ENCODE measurements at places on chromosomes 1 and 21.

DNA sequence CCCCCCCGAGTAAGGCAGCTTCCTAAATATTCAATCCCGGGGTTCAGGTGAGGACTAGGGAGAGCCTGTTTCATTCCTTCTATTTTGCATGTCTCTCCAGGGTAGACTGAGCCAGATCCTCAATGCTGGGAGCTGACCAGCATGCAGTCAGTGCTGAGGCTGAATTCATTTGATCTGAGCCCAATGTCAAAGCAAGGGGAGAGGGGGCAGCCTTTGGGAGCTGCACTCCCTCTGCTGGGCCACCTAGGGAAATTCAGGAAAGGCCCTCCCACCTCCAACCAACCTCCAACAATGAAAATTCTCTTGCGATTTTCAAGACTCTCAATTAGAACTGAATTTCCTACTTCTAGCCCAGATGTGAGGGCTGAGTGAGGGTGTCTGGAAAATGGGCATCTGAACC, 371.2 kb downstream of the NPHP4 start:
- DNase-seq, result no peak

DNA sequence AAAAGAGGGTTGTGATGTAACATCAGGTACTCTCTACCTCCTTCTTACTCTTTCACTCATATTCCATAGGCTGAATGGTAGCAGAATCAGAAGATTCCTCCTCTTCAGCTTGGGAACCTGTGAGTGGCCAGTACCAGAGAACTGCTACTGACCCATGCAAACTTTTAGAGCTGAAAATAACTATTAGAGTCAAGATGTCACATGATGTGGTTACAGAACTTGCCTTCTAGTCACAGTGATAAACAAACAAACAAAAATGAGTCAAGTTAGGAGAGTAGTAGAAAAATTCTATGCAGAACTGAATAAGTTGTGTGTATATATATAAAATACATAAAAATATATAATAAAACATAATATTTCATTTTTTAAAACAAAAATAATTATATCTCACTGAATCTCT, 47.6 kb upstream of the RGS1 start:
- DNase-seq, result no peak

DNA sequence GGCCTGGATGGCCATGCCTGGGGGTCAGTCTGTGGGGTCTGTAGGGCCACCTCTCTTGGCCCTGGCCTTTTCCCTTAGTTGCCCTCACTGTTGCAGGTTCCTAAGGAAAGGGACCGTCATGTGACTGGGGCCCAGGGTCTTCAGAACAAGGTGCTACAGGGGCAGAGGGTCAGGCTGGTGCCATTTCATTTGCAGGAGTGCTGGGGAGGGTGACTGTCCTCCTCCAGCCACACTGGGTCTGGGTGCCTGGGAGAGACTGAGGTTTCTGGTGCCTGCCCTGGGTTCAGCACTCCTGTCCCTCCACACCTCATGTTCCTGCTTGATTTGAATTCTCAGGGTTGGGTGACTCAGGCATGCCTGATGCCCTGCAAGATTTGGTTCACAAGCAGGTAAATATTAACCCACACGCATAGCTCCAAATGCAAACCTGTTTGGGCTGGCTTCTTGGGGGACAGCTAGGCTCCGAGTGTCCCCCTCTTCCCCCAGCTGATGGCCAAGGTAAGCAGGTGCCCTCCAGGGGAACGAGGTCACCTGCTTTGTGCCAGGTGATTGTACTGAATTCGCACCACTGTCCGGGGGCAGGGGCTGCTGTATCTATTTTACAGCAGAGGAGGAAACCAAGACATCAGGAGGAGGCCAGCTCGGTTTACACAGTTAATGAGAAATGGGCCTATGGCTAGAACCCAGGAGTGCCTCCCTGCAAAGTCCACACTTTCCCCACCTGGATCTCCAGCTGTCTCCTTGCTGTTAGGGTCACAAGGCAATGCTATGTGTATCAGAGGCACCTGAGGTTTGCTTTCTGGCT, 20.3 kb downstream of the ARHGEF10L start:
- DNase-seq, result no peak

DNA sequence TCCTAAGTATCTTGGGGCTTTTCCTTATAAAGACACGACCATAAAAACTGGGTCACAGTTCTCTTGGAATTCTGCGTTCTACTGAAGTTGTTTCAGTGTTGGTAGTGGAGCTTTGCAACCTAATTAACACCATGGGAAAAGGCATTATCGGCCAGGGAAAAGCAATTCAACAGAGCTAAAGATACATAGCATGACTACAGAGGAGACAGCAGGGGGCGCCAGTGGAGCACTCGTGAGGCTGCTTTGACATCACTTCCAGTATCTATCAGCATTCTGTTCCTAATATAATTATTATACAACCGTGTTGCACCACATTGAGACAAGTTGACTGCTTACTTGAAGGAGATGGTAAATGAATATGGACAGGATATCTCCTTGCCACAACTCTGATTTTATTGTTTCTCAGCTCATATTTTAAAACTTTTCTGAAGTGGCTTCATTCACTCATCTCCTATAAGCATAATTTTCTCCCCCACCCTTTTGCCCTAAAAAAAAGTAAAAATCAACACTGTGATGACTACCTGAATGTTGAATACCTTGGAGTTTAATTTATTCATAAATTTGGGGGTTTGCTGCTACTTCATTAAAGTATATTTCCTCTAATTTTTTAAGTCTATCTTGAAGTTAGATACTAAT, 39.4 kb downstream of the ZP4 start:
- DNase-seq, result peak; percentile 15

DNA sequence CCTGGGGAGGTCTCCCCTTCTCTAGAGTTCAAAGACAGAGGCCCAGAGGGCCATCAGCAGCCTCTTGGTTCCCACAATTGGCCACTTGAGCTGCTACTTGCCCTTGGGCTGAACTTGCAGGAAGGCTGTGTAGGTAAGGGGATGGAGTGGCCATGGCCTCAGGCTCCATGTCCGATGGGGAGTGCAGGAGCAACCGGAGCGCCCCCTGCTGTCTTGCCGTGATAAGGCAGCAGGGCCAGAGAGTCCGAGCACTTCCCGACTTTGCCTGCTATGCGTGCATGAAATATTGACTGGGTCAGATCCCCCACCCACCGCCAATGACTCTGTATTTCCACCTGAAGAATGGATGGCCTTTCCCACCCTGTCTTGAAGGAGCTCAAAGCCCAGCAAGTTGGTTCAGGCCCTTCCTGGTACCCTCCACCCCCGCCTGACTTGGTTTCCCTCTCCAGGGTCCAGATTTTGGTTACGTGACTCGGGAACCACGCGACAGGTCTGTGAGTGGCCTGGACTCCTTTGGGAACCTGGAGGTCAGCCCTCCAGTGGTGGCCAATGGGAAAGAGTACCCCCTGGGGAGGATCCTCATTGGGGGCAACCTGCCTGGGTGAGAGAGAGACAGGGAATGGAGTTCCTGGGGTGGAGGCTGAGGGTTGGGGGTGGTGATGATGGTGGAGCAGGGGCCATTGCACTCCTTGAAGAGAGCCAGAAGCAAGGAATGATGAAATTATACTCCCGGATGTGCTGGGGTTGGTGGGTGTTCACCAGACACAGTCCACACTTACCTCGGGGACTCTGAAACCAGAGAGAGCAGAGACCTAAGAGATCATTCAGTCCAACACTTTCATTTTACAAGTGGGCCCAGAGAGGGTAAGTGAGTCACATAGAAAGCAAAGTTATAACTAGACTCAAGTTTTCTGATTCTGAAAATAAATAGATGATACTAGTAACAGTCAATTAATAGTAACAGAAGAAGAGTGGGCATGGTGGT, 25.6 kb downstream of the PADI3 start:
- peak; percentile 42 for DNase-seq

GRCh38 chr1:58885998-58886397, 102.2 kb upstream of the JUN start:
- no peak for DNase-seq

- no peak for DNase-seq
Measured at GRCh38 chr1:177591155-177591554, 378.7 kb downstream of the SEC16B start.

DNA sequence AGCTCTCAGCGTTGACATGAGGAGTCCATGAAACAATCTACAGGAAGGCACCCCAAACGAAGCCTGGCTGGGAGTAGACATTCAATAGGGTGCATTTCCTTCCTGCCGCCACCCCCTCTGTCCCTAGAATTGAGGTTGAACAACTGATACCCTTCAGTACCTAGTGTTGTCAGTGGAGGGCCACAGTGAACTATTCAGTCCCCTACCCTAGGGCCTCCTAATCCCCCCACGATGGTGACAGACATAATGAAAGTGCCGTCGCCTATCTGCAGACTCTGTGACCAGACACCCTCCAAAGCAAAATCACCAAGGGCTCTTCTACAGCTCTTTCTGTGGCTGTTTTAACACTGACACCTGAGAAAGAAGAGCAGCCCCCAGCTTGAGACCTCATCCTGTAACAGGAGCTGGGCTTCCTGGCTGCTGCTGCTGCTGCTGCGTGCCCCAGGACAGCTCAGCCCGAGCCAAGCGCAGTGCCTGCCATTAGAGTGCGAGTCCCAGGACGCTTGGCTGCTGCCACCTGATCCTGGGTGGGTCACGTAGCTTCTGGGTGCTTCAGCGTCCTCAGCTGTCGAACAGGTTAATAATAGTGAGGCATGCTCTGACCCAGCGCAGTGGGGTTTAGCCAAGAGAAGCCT, 183.0 kb downstream of the ZBTB18 start:
- no peak for DNase-seq

GRCh38 chr1:39105061-39105840, 79.1 kb downstream of the NDUFS5 start:
- DNase-seq, result peak; percentile 44

- no peak for DNase-seq
Measured at GRCh38 chr1:192807211-192808162, 1.4 kb upstream of the RGS2 start.

DNA sequence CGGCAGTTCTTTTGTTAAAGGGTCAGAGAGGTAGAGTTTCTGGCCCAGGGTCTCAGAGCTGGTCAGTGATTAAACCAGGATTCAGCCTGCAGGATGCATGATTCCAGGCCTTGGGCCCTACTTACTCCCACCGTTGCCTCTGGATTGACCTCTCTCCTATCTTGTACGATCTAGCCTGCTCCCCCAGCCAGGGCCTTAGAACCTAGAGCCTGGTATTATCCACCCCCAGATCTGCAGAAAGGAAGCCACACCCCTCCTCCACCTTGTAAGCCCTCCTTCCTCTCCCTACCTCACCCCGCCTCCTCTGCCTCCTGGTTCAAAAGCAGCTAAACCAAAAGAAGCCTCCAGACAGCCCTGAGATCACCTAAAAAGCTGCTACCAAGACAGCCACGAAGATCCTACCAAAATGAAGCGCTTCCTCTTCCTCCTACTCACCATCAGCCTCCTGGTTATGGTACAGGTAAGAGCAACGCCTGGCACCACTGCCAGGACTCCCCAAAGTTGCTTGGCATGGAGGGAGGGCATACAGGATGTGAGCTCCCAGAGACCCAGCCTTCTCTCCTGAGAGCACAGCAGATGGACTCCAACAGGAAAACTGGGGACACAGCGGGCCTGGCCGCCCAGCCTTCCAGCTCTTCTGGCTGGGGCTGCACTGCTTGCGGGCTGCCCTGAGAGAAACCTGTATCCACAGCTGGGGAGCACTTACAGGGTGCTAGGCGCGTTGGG, at the start of gene CD52:
Gene CD52 (plus strand): TSS at position 347 of the 726 bp plus-strand sequence. CDS start 60 bp downstream, at position 407.
- DNase-seq, result peak; percentile 73

DNA sequence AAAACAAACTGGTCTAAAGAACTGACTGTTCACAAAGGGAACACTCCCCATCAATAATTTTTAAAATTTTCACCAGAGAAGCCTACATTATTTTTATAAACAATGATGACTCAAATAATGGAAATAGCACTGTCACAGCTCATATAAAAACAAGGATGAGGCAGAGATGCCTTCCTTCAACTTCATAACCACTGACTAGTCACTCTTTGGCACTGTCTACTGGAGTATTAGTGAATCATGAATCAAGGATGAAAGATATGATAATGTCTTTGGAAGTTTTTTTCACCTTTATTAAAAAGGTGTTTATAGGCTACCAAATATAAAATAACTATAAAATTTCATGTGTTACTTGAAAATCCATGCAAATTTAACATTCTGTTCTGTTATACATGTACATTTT, 316.9 kb downstream of the VAV3 start:
- no peak for DNase-seq

DNA sequence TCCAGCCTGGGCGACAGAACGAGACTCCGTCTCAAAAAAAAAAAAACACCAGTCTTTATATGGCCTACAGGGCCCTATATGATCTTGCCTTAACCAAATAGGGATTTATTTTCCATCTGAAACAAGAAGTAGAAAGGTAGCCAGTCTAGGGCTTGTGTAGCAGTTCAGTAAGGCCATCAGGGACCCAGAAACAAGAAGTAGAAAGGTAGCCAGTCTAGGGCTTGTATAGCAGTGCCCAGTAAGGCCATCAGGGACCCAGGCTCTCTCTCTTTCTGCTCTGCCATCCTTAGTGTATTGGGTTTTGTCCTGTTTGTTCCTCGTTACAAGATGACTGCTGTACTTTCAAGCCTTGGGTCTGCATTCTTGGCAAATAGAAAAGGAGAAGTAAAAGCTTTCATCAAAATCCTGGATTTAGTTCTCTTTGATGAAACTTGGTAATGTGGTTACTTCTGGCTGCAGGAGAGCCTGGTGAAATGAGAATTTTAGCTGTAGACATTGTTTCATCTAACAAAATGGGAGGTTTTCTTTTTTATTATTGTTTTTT, 46.1 kb downstream of the PKN2 start:
- no peak for DNase-seq

GRCh38 chr1:203464743-203465142, 10.9 kb upstream of the PRELP start:
- no peak for DNase-seq

DNA sequence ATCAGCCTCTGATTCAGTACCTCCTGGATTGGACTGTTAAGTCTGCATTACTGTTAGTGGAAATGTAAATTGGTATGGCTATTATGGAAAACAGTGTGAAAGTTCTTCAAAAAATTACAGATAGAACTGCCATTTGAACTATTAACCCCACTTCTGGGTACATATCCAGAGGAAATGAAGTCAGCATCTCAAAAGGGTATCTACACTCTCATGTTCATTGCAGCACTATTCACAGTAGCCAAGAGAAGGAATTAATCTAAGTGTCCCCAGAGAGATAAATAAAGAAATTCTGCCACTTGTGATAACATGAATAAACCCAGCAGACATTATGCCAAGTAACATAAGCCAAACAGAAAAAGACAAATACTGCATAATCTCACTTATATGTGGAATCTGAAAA, 676.0 kb downstream of the PLA2G4A start:
- DNase-seq, result no peak

All from stimulated activated CD4-positive, alpha-beta T cell treated with anti-CD3 and anti-CD28 coated beads, Interleukin-1b, Interleukin-23, amount 100 ng/mL, for 48 hours (primary cell).